Mesothelial cell of epicardium (in vitro differentiated cells): ENCODE measurements at places on chromosomes 2 and 18. TPM values are rescaled to one million over a fixed set of nuclear protein-coding genes. Genes with fewer than 3 reads are reported as not detected.

DNA sequence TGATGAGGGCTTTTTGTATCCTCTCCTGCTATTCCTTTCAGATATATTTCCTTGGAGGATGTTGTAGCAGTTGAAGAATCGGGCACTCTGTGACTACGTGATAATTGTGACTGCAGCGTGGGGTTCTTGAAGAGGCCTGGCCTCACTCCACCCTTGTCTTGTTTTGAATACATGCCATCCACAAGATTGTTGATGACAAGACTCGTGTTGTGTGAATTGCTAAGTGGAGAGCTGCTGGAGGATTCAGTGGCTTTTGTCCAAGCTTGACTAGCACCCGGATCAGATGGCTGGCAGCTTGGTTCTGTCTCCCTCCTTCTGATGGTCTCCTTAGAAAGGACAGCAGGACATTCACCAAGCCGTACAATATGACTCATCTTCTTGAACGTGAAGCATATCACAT, 146.9 kb downstream of the DAW1 start:
- H3K4me1 ChIP-seq = no peaks in the 10 kb centered on the region
- H3K4me3 ChIP-seq = no peak overlapping the region
- no peak overlapping the region for H3K27ac ChIP-seq
- no peaks in the 10 kb centered on the region for H3K27me3 ChIP-seq
- no peak for DNase-seq
- no peaks in the 10 kb centered on the region for H3K36me3 ChIP-seq

GRCh38 chr2:218567797-218568189, 358 bp downstream of the USP37 start:
- no peaks in the 10 kb centered on the region for H3K27me3 ChIP-seq
- H3K4me3 ChIP-seq = peak overlapping the region; percentile 92
- no peak for DNase-seq
- H3K27ac ChIP-seq = peak overlapping the region; percentile 95

DNA sequence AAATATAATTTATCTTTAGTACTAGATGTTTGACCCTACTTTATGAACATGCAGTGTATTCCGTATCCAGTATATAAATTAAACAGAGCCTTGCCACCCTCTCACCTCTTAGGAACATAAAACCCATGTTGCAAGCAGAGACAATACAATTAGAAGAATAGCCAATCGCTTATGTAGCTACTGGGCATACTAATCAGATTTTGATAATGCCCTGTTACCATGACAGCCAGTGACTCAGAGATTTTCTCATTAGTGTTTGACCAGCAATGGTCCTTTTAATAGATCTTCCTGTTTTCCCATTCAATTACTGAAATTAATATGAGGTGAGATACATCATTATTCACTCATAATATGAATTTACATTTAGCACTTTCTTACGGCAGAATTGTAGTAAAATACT, 547.3 kb upstream of the VWC2L start:
- H3K36me3 ChIP-seq = no peaks in the 10 kb centered on the region
- no peak overlapping the region for H3K4me3 ChIP-seq
- no peaks in the 10 kb centered on the region for H3K27me3 ChIP-seq
- peaks cover 2% of the 10 kb centered on the region for H3K4me1 ChIP-seq
- H3K27ac ChIP-seq = no peak overlapping the region

DNA sequence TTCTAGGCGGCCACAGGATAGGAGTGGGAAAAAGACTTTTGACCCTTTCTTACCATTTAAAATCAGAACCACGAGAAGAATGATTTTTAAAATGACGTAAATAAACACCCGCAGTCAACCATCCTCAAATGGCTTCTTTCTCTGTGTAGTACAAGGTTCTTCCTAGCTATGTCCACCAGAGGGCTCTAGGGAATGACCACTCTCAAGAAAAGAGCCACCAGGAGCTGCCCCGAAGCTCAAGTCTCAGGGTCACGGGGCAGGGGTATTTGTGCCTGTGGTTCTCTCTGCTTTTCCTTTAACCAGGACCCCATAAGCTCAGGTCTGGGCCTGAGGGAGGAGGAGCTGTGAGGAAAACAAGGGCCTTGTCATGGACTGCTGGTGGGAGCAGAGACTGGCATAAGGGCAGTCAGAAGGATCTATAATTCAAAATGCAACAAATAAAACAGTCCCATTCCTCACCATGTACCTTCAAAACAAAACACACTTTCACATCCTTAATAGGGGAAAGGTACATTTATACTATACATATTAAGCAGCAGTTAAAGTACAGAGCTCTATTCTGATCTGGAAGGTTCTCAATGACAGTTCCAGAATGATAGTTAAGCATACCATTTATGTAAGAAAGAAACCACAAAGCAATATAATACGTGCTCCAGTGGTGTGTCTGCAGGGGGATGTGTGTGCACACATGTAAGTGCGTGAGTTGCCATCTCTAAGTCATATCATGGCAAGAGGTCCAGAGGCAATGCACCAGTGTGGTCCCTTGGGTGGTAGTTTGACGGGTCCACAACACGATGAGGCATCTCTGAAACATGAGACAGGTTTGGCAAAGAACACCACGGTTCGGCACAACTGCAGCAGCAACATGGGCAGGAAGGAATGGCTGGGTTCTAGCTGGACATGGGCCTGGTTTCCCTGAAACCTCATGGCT, 18.6 kb downstream of the LYPD1 start:
- peaks cover 6% of the 10 kb centered on the region for H3K27me3 ChIP-seq
- no peak overlapping the region for H3K27ac ChIP-seq
- peaks cover 7% of the 10 kb centered on the region for H3K4me1 ChIP-seq
- H3K4me3 ChIP-seq = no peak overlapping the region
- no peaks in the 10 kb centered on the region for H3K36me3 ChIP-seq
- no peak for DNase-seq

DNA sequence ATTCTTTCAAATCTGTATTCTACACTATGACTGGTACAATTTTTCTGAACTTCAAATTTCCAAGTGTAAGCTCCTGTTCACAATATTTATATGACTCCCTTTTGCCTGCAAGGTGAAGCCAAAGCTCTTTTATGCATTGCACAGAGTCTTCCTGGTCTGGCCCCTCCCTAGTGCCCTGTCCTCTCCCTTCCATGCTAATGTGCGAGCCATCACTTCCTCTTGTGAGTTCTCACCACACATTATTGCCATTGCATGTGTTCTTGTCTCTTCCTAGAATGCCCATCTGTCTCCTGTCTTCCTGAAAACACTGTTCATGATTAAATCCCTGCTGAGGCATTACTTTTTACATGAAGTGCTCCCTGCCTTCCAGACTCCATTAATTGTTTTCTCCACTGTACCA, 169.9 kb downstream of the MC4R start:
- no peaks in the 10 kb centered on the region for H3K4me1 ChIP-seq
- no peak for DNase-seq
- H3K27me3 ChIP-seq = peaks cover 7% of the 10 kb centered on the region
- H3K4me3 ChIP-seq = no peak overlapping the region
- no peak overlapping the region for H3K27ac ChIP-seq

GRCh38 chr2:96247896-96248295, 17.9 kb downstream of the TMEM127 start:
- H3K36me3 ChIP-seq = peaks cover 8% of the 10 kb centered on the region
- no peak overlapping the region for H3K4me3 ChIP-seq
- H3K27ac ChIP-seq = peak overlapping the region; percentile 5
- H3K27me3 ChIP-seq = no peaks in the 10 kb centered on the region

DNA sequence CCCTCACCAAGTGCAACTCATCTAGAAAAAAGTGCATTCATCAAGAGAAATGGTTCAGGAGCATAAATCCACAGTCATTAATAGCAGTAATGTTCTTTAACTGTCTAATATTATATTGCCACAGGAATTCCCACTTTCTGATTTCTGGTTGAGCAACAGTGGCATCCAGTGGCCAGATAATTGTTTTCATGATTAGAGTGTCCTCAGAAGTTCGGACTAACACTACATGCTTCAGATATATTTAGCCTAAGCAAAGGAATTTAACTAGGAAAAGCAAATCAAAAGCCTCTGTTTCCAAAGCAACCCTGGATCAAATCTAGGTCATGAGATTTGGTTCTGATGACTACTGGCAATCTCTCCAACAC, 9.8 kb upstream of the ERBB4 start:
- DNase-seq = no peak
- no peak overlapping the region for H3K4me3 ChIP-seq
- H3K27me3 ChIP-seq = no peaks in the 10 kb centered on the region
- H3K27ac ChIP-seq = no peak overlapping the region

DNA sequence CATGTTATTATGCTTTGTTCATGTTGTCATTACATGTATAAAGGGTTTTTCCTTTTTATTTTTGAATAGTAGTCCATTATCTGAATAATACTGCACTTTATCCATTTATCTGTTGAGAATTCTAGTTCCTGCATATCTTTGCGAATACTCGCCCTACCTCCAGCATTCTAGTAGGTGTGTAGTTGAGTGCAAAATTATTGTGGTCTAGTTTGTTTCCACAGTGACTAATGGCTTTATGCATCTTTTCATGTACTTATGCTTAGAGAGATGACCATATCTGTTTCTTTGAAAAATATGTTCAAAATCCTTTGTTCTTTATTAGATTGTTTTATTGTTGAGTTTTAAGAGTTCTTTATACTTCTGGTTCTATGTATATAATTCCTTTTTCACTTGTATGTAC, 48.8 kb downstream of the EIF5B start:
- peaks cover 44% of the 10 kb centered on the region for H3K36me3 ChIP-seq
- H3K4me1 ChIP-seq = no peaks in the 10 kb centered on the region
- no peak overlapping the region for H3K27ac ChIP-seq
- no peaks in the 10 kb centered on the region for H3K27me3 ChIP-seq

DNA sequence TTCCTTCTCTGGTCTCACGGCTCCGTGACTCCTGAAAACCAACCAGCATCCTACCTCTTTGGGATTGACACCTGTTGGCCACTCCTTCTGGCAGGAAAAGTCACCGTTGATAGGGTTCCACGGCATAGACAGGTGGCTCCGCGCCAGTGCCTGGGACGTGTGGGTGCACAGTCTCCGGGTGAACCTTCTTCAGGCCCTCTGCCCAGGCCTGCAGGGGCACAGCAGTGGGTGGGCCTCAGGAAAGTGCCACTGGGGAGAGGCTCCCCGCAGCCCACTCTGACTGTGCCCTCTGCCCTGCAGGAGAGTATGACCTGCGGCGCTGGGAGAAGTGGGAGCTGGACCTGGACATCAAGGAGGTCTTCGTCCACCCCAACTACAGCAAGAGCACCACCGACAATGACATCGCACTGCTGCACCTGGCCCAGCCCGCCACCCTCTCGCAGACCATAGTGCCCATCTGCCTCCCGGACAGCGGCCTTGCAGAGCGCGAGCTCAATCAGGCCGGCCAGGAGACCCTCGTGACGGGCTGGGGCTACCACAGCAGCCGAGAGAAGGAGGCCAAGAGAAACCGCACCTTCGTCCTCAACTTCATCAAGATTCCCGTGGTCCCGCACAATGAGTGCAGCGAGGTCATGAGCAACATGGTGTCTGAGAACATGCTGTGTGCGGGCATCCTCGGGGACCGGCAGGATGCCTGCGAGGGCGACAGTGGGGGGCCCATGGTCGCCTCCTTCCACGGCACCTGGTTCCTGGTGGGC, 10.0 kb downstream of the PROC start:
- peak; percentile 31 for DNase-seq
- H3K27ac ChIP-seq = no peak overlapping the region
- no peak overlapping the region for H3K4me3 ChIP-seq

DNA sequence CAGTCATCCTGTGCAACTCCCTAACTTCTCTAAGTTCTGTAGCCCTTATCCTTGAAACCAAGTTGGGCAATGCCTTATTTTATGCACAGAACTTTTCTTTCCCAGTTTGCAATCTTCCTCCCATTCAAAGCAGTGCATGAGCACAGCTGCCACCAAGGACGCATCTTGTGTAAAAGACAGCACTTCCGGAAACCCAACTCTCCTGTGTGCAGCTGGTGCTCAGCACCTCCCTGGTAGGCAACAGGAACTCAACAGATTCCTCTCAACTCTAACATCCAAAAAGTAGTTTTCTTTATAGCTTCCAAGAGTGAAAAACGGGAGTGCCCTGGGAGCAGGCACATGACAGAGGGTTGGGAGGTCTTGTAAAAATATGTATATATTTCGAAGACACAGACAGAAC, 2.2 kb downstream of the TMEM18 start:
- H3K4me1 ChIP-seq = peaks cover 26% of the 10 kb centered on the region
- H3K36me3 ChIP-seq = peaks cover 1% of the 10 kb centered on the region
- no peaks in the 10 kb centered on the region for H3K27me3 ChIP-seq

GRCh38 chr2:129801575-129801974, 177.9 kb upstream of the RAB6C start:
- H3K27me3 ChIP-seq = no peaks in the 10 kb centered on the region
- peaks cover 52% of the 10 kb centered on the region for H3K4me1 ChIP-seq
- H3K4me3 ChIP-seq = no peak overlapping the region
- peak overlapping the region; percentile 75 for H3K27ac ChIP-seq
- no peak for DNase-seq
- H3K36me3 ChIP-seq = no peaks in the 10 kb centered on the region

DNA sequence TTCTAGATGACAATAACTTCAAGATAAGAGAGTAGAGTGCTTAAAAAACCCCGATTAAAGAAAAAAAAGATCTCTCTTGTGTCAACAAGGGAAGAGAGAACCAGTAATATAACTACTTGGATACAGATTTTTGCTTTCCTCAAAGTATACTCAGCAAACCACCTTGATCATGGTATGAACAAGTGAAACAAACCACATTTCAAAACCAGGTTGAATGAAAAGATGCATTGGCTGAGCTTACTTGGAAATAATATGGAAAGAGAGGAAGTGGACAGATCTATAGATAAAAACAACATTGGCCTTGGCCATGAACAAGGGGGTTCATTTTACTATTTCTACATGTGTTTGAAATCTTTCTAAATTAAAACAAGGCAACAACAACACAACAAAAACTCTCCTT, 50.1 kb downstream of the ATP8B1 start:
- DNase-seq = no peak
- H3K27ac ChIP-seq = peak overlapping the region; percentile 11
- peaks cover 21% of the 10 kb centered on the region for H3K4me1 ChIP-seq
- peaks cover 13% of the 10 kb centered on the region for H3K36me3 ChIP-seq

DNA sequence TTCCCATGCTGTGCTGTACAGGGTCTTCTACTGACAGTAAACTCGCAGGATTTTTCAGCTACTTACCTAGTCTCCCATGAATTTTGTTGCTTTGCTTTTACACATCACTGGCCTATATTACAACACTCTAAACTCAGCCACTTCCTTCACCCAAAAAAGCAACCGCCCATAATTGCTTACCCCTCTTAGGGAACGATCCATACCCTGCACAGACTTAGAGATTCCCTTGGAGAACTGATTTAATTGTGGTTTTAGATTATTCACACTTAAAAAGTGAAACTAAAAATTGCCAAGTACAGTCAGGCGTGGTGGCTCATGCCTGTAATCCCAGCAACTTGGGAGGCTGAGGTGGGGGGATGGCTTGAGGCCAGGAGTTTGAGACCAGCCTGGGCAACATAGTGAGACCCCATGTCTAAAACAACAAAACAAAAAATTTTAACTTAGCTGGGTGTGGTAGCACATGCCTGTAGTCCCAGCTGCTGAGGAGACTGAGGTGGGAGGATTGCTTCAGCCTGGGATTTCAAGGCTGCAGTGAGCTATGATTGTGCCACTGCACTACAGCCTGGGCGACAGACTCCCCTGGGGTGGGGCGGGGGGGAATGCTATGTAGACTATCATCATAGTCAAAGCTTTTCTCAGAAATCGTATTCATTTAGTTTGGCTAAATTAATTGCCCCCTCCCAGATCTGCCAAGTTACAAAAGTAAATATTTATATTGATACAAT, 19.3 kb downstream of the MRPL30 start:
- H3K4me1 ChIP-seq = peaks cover 4% of the 10 kb centered on the region
- peaks cover 24% of the 10 kb centered on the region for H3K36me3 ChIP-seq
- no peak overlapping the region for H3K27ac ChIP-seq
- no peaks in the 10 kb centered on the region for H3K27me3 ChIP-seq

Gene ANKRD62
- total RNA-seq = not detected in 3 replicates

Gene METTL4
- 9.6 to 14.4 TPM (median 10.7 TPM) in 3 replicates for total RNA-seq

Gene L3MBTL4
- 15.9 to 18.5 TPM (median 17.5 TPM) in 3 replicates for total RNA-seq

Gene OST4
- total RNA-seq = 254 to 263 TPM (median 257 TPM) in 3 replicates
